DMS153 (cell line): ENCODE measurements at places on chromosomes 1 and 21.

- DNase-seq = peak; percentile 56
Measured at GRCh38 chr1:207188901-207189300, 84.9 kb downstream of the C4BPA start.

- DNase-seq = no peak
Measured at GRCh38 chr21:29943885-29944284, 4.1 kb upstream of the GRIK1 start.

- DNase-seq = no peak
Measured at GRCh38 chr21:42012763-42013329, 2.7 kb upstream of the ZBTB21 start.

DNA sequence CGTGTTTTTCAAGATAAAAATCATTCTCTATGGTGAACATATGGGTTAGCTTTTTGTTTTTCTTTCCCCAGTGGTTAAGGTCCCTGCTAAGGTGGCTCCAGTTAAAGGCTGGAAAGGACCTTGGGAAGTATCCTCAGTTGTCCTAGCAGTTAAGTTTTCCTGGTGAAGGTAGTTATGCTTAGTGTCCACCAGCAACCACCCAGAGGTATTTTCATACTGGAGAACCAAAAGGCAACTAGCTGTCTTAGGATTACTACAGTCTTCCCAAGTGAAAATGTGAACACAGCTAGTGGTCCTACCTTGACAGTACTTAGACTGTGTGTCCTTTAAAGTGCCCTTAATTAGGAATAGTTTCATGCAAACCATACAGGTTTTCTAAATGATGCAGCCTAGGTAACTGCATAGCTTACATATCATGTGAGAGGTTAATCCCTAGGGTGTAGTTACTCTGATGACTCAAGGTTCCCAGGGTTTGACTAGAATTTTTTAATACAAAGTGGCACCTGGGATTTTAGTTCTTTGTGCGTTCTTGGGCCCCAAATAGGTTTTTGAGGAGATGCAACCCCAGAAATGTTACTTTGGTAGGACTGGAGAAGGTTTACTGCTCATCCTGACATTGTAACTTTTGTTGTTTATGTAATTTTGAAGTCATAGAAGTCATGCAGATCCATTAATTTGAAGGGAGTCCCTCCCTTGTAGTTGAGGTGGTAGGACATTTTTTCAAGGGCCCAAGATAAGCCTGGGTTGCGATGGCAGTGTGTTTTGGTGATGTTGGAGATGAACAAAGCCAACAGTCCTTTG, 36.5 kb downstream of the YY1AP1 start:
- DNase-seq = no peak

- no peak for DNase-seq
Measured at GRCh38 chr1:233424779-233425178, 97.3 kb downstream of the MAP3K21 start.

- peak; percentile 70 for DNase-seq
Measured at GRCh38 chr1:40825435-40825788, 36.8 kb downstream of the CITED4 start.

- no peak for DNase-seq
Measured at GRCh38 chr1:69710484-69711189, 142.9 kb downstream of the LRRC7 start.

DNA sequence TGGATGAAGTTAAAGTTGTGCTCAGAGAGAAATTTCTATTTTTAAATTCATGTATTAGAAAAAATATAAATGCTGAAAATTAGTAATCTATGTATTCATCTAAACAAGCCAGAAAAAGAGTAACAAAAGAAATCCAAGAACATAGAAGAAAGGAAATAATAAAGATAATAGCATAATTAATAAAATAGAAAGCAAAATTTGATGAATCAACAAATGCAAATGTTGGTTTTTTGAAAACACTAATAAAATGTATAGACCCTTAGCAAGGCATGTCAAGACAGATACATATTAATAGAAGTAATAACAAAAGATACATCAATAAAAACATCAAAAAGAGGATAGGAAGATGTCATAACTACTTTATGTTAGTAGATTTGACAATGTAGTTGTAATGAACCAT, 18.0 kb downstream of the F13B start:
- no peak for DNase-seq

- DNase-seq = no peak
Measured at GRCh38 chr21:28899744-28900143, 92.9 kb downstream of the LTN1 start.

DNA sequence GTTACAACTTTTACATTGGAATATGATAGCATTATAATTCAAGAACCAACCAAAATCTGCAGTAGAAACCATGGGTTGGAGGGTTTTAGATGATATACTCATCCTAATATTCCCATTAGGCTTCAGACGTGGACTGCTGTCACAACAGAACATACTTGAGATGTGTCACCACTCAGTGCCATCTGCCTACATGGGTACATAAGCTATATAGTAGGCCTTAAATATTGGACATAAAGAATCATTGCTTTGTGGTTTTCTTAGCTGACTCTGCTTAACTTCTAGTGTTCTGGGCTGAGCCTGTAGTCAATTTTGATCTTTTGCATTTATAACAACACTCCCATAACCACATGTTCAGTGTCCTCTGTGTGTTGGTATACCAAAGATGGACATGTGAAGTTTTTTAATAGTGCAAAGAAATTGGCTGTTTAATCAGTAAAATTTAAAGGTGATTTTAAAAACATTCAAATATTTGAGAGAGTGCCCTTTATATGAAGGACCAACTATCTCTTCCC, 14.2 kb downstream of the RAP1A start:
- no peak for DNase-seq

GRCh38 chr21:28639737-28640136, 352.9 kb downstream of the LTN1 start:
- DNase-seq = no peak

DNA sequence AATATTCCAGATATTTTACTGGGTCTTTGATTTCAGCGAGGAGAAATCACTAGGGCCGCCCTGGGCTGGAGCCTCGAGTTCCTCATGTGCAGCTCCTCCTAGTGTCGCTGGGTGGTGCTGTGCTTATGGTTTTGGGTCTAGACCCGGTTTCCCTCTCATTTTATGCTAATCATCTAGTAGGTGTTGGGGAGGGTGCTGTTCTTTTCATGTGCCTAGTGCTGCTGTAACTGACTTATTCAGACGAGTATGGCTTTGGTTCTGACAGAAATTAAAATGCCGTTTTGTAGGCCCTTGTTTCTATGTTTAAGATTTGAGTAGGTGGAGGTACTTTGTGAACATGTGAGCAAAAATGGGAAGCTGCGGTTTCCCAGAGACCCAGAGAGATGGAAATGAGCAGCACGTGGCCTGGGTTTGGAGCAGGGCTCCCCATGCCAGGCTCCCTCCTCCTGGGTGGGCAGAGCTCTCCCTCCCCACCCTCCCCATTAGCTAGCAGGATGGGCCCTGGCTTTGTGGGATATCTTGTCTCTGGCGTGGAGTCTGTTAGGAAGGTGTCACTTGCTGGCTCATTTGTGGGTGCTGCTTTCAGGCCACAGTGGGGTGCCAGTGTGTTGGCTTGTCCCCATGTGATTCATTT, 74.0 kb upstream of the GPR88 start:
- peak; percentile 17 for DNase-seq

DNA sequence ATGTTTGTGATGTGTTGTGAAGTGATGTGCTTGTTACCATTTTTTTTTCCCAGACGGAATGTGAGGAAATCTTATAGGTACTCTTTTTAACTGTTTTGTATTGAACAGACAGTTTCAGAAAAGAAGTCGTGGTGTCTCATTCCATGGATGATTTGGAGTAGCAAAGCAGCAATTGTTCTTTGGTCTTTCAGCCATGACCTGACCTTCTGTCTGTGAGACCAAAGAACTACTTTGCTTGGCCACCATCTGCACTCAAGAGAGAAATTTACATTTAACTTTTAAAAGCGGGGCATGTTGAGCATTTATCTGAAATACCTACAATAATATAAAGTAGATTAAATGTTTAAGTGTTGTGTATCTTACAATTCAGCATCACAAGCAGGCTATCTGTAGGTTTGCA, 90.2 kb downstream of the SDCCAG8 start:
- no peak for DNase-seq

GRCh38 chr1:44829506-44830384, 13.3 kb downstream of the PTCH2 start:
- DNase-seq = no peak

- DNase-seq = peak; percentile 80
Measured at GRCh38 chr1:183030053-183030452, 6.8 kb downstream of the LAMC1 start.

DNA sequence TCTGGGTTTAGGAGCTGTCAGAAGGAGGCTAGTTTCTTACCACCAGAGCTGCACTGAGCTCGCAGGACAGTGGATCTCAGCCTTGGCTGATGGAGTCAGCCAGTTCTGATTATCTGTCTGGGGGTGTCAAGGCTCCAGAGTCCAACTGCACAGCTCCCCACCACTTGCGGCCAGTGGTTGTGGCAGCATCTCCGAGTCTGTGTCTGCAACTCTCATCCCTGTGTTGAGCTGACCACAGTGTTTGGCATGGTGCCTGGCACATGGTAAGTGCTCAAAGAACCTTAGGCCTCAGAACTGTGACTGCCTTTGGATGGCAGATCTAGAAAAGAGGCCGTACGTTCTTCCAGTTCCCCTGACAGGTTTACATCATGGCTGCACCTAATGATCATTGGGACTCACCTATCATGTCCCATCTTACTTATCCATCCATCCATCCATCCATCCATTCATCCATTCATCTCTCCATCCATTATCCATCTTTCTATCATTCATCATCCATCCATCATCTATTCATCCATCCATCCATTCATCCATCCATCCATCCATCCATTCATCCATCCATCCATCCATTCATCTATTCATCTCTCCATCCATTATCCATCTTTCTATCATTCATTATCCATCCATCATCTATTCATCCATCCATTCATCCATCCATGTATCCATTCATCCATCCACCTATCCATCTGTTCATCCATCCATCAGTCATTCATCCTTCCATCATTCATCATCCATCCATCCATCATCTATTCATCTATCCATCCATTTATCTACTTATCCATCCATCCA, 114.5 kb downstream of the CRYAA start:
- DNase-seq = no peak

- DNase-seq = peak; percentile 47
Measured at GRCh38 chr1:52141513-52142219, at the start of gene ZFYVE9. TSS of gene ZFYVE9 (plus strand) at chr1:52142089. CDS start at chr1:52233207, 91,118 bp downstream.

DNA sequence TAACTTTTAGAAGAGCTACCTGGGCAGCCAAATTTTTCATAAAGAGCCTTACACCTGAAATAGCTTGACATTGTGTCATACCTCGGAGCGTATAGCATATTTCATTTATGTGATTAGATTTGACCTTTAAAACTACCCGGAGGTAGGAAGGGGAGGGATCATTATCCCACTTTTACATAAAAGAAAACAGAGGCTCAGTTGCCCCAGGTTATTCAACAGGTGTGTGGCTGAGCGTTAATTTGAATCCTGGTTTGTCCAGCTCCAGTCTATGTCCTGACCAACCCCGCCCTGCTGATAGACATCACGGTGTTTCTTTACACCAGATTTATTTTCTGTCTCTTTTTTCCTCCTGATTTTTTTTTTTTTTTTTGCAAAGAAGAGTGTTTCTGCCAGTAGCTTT, 39.7 kb downstream of the PBX1 start:
- DNase-seq = peak; percentile 16

- no peak for DNase-seq
Measured at GRCh38 chr1:209634005-209634737, 18.1 kb downstream of the LAMB3 start.

DNA sequence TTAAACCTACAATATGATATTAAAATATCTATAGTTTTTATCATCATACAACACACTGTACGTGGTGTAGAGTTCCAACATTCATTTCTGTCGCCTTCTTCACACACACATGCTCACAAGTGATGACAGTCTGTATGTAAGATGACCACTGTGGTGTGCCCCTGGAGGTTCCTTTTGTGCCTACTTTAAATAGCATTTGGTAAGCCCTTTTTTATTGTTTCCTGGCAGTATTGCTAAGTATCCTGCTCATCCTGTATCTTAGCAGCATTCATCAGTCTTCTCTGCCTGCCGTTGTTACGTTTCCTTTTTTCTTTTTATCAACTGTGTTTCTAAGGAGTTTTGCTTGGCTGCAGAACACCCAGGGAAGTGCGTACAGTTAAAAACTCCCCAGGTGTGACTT, 231.4 kb downstream of the CHRM3 start:
- no peak for DNase-seq

DNA sequence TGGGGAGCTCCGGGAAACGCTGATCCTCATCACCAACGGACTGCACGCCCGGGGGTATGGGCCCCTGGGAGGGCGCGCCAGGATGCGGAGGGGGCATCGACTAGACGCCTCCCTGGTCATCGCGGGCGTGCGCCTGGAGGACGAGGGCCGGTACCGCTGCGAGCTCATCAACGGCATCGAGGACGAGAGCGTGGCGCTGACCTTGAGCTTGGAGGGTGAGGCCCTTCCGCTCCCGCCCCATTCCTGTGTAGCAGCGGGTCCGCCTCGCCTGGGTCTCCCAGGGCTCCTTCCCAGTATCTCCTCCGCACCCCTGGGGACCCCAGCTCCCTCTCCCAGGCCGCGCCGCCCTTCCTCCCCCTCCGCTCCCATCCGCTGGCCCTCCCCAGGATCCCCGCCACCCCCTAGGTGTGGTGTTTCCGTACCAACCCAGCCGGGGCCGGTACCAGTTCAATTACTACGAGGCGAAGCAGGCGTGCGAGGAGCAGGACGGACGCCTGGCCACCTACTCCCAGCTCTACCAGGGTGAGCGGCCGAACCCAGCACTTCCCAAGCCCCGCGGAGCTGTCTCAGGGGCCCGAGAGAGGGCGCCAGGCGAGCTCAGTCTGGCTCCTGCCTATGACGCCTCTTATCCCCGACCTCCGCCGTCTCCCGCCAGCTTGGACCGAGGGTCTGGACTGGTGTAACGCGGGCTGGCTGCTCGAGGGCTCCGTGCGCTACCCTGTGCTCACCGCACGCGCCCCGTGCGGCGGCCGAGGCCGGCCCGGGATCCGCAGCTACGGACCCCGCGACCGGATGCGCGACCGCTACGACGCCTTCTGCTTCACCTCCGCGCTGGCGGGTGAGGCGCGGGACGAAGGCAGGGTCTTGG, 5.0 kb downstream of the HAPLN2 start:
- no peak for DNase-seq

DNA sequence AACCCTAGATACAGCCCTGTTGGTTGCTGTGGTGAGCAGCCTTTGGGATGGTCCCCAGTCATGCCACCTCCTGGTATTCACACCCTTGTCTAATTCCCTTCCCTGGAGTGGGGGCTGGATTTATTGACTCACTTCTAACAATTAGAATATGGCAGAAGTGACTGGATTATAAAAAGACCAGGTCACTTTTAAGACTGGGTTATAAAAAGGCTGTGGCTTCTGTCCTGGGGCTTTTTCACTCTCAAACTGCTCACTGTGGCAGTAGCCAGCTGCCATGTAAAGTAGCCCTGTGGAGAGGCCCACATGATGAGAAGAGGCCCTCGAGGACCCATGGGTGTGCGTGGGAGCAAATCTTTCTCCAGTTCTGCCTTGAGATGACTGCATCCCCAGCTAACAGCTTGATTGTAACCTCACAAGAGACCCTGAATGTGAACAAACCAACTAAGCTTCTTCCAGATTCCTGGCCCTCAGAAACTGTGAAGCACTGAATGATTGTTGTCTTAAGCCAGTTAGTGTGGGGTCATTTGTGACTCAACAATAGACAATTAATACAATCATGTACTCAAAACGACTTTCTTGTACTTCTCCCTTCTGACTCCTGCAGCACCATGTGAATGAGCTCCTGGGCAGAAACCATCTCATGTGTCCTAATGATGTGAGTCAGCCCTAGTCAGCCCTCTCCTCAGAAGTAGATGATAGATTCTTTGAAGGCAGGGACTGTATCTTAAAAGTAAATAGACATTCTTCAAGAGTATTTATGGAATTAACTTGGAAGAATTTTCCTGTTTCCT, 234.9 kb downstream of the TNR start:
- no peak for DNase-seq
